ENCODE measurements at places on chromosomes 5 and 9.

DNA sequence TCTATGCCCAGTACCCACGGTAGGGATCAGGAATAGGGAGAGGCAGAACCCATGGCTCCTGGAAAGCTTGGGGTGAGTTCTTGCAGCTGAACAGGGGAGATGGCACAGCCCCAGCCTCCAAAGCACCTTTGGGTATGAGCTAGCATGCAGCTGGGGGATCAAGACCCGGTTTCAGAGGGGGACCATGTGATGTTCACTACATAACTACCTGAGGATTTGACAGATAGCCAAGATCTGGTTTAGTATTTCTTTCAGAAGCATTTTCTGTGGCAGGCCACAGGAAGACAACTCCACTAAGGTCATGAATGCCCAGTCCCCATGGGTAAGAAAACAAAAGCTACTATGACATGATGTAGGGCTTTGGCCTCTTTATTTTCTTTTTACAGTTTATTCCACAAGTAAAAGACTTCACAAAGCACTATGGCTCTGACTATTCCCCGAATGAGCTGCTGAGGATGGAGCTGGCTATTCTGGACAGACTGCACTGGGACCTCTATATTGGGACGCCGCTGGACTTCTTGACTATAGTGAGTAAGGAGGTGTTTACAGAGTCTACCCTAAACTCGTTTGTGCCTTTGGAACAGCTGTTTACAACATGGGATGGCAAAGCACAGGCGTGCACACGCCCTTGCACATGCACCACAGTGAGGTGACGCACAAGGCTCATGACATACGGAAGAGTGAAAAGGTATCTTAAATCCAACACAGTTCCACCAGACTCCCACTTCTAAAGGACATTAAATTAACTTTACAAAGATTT, 3.4 kb downstream of the CCNI2 start:
- DNase-seq, result no peak

DNA sequence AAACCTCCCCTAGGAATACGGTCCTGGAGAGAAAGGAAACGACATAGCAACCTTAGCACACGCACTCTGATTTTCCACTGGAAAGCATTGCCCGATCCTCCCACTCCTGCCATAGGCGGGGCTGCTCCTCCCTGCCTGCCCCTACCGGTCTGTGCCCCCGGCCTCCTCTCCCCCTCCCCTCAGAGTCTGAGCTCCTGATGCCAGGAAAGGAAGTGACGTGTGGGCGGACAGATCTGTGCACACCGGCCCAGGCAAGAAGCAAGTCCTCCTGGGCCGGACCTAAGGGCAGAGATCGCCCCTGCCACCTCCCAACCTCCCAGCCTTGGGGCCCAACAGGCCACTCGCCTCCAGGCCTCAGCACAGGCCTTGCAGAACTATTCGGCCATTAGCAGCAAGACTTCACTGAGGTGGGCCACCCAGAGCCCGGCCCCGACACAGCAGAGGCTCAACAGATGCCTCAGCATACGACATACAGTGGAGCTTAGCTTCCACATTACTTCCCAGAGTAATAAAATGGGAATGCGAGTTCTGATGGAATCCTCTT, 7.2 kb downstream of the NINJ1 start:
- peak; percentile 57 for DNase-seq

DNA sequence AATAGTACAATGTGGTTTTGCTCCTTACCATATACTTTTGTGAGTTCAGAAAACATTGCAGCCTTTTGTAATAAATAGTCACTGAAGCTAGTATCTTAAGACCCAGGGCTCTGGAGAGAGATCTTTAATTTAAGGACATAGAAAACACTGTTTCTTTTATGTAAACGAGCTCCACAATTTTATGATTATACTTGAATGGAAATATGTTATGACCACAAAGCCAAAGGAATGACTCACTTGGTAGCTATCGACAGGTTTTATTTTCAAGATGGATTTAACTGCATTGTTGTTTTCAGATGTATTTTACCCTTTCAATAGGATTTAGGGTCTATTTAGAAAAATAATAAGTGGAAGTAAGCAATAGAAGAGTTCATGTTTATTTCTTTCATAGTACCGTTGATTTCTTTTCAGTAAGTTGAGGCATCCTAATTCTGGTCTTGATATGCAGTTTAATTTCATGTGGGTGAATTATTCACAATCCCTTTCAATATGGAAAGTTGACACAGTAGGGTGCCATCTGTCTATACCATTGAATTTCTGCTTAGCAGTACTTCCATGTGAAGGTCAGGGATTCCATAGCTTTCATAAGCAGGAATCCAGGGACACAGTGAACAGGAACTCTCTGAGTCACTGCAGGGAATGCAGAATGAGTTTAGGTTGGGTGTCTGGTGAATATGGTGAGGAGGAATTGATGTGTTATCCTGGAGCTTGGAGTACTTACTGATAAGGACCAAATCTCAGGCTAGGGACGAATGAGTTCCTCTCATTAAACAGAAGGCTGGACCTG, 157.6 kb downstream of the CD180 start:
- no peak for DNase-seq

DNA sequence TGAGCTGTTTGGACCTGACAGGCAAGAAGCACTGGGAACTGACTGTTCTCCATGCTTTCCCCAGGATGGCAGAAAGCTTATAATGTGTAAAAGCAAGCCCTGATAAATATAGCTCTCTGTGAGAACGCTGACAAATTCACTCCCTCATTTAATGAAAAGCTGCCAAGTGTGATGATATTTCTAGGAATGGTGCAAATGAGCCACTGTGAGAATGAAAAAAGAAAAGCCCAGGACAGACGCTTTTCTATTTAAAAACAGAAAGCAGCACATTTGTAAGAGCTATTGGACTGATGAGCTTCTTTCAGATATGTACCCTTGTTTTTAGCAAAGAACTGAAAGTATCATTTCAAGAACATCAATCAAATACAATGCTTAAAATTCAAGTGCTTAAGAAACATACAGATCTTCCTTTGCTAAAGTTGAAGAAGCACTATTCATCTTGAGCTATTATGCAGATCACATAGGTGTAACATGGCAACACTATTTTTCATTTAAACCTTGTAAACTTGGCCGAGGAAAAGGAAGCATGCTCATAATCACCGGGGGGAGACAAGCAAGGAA, 842.6 kb upstream of the ACO1 start:
- no peak for DNase-seq

GRCh38 chr5:8633259-8633658, 764.3 kb downstream of the MTRR start:
- no peak for DNase-seq

All from COLO829 (cell line).